Fibroblast of skin of right quadriceps (primary cell): ENCODE measurements at places on chromosomes 3 and 15.
A peak's percentile ranks its signal among the peaks of the same experiment; 100 is the strongest.

DNA sequence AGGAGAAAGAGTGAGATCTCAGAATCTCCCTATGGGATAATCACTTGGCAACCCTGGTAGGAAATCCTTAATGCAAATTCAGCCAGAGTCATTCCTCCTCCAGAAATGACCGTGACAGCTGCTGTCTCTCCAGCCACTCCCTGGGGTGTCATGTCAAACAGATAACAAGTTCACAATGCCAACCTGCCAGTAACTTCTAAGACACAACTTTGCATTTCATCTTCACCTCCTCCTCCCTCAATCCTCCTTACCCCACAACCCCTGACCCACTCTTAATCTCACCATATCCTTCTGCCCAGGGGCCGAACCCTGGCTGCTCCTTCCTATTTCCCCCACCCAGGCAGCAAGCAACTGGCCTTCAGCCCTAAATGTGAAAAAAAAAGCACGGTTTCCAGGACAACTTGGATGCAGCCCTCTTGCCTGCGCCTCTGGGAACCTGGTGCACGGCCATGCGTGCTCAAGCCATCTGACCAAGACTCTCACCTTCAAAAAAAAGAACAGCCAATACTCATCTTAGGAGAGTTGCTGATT lies 166.0 kb downstream of the NTRK3 start:
- DNase-seq, result no peak

DNA sequence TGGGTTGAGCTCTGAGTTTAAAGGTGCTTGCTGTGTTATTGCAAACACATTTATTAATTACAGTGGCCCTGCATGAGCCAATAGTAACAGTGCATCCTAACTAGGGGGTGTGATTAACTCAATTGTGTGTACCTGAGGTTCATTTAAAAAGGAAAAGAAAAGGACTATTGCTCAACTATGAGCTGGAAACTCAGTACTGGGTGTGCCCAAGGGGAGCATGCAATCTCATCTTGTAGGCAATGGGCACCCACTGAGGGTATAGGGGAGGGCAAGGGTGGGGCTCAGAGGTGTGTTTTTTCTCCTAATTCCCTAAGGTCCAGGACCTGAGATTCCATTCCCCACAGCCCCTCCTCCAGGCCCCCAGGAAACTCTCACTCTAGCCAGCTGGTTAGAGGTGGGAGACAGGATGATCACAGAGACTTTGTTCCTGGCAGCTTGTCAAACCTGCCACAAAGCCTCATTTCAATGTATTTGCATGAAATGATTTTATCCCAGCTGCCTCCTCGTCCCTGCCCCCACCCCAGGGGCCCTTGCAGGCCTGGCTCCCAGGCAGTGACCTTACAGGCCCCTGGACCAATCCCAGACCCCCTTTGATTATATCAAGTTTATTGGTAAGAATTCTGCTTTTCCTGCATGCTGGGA lies 220.7 kb downstream of the TBC1D2B start:
- no peak for DNase-seq

DNA sequence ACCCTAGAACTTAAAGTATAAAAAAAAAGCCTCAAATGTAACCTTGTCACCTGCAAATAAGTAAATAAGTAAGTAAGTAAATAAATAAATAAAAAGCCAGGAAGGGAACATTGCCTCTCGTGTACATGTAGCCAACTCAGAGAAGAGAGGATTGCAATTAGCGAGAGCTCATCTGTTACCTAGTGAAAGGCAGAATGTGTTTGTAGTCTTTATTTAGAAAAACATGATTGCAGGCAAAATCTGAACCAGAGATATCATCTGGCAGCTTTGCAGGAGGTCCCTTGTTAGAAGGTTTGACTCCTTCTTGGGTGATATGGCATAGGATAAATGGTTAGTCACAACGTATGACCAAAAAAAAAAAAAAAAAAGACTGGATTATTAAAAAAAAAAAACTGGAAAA lies 71.6 kb upstream of the SYN2 start:
- DNase-seq, result no peak

DNA sequence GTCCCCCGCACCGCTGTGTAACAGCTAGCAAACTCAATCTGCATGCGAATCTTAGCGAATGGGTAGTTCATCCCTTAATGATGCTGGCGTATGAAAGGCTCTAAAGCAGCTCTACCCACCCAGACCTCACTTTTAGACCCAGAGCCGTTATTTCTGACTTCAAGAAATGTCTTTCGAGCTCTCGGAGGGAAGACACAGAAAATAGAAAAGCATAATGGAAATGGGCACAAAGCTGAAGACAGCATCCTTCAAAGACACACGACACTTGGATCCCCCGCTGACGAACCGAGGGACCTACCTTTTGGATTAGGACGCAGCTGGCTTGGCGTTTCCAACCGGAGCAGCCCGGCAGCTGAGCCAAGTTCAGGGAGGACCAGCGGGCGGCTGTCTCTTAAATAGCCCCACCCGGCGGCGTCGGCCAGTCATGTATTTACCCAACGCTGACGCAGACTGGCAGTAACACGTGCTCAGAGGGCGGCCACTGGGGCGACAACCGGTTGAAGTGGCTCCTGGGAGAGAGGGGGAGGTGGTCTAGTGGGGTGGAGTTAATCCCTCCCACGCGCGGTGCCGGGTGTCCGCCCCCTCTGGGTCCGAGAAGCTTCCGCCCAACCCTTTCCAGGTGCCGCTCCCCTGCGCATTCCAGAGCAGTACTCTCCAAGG lies 1.5 kb downstream of the CCK start:
- DNase-seq, result no peak

- DNase-seq, result no peak
Measured at GRCh38 chr3:126957776-126958637, 24.9 kb upstream of the PLXNA1 start.

GRCh38 chr3:111923806-111924205 lies 55.0 kb upstream of the ABHD10 start:
- DNase-seq, result peak; percentile 14

DNA sequence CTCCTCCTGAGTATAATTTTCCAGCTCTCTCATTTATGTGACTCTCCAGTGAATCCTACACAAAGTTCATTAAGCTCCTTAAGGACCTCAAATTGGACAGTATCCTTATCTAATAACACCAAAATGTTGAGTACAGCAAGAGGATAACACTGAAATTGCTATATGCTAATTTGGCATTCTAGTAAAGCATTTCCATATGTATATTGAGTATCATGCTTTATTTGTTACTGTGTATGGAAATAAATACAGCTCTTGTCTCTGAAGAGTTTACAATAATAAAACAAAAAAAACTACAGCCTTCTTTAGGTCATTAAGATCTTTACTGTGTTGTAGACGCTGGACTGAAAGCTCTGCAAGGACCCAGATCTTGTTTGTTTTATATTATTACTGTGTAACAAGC lies 1341.3 kb downstream of the ROBO1 start:
- DNase-seq, result no peak
